Activated naive CD8-positive, alpha-beta T cell treated with anti-CD3 and anti-CD28 coated beads, Interleukin-2, amount 10 ng/mL, durations not matched to agents 7 days and 5 days (primary cell): ENCODE measurements at places on chromosomes 2 and 18. TPM values are rescaled to one million over a fixed set of nuclear protein-coding genes. Genes with fewer than 3 reads are reported as not detected.
A peak's percentile ranks its signal among the peaks of the same experiment; 100 is the strongest.

- H3K27ac ChIP-seq = peak overlapping the region; percentile 61
- DNase-seq = no peak
- peaks cover 52% of the 10 kb centered on the region for H3K4me1 ChIP-seq
- peak overlapping the region; percentile 13 for H3K4me3 ChIP-seq
- H3K36me3 ChIP-seq = peaks cover 2% of the 10 kb centered on the region
Observed at GRCh38 chr2:110873056-110873502, 140.7 kb downstream of the ACOXL start.

Gene LYG1
- total RNA-seq = 2.5 TPM

- peaks cover 15% of the 10 kb centered on the region for H3K27me3 ChIP-seq
- DNase-seq = no peak
- no peak overlapping the region for H3K4me3 ChIP-seq
- no peak overlapping the region for H3K27ac ChIP-seq
- no peaks in the 10 kb centered on the region for H3K4me1 ChIP-seq
- H3K36me3 ChIP-seq = no peaks in the 10 kb centered on the region
Observed at GRCh38 chr18:46642561-46642960, 14.5 kb downstream of the LOXHD1 start.

Gene MYO7B
- 5.2 TPM for total RNA-seq

DNA sequence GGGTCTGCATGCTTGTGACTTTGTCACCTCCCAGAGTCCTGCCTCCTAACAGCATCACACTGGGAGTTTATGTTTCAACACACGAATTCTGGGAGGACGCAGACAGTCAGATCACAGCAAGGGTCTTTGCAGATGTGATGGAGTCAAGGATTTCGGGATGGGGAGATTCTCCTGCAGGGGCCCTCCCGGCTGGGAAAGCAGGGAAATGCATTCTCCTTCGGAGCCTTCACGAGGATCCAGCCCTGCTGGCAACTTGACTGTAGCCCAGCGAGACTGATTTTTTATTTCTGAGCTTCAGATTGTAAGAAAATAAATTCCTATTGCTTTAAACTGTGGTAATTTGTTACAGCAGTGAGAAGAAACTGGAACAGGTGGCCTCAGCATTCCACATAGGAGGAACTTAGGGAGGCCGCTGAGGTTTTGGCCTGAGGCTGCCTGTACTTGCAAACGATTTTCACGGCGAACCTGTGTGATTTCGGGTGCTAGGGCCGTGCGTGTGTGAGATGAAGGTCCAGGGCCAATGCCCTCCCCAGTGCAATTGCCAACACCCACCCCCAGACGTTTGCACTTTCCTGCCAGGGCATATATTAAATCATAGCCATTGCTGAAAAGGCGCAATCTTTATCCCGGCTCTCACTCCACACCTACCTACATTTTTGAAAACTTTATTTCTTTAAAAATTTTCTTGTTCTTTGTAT lies 79.8 kb downstream of the ASB1 start:
- H3K27ac ChIP-seq = no peak overlapping the region
- H3K4me1 ChIP-seq = peaks cover 2% of the 10 kb centered on the region
- no peaks in the 10 kb centered on the region for H3K36me3 ChIP-seq
- H3K27me3 ChIP-seq = peaks cover 6% of the 10 kb centered on the region
- H3K4me3 ChIP-seq = no peak overlapping the region

- H3K27me3 ChIP-seq = no peaks in the 10 kb centered on the region
- no peak overlapping the region for H3K4me3 ChIP-seq
- H3K36me3 ChIP-seq = no peaks in the 10 kb centered on the region
- no peaks in the 10 kb centered on the region for H3K4me1 ChIP-seq
Observed at GRCh38 chr2:73034661-73035375, 36.7 kb downstream of the SFXN5 start.

Gene MCM6
- total RNA-seq = 109 TPM

Gene SRD5A2
- not detected for total RNA-seq
